Pancreas (tissue), 10 donors: ENCODE measurements at places on chromosomes 12 and 14.

DNA sequence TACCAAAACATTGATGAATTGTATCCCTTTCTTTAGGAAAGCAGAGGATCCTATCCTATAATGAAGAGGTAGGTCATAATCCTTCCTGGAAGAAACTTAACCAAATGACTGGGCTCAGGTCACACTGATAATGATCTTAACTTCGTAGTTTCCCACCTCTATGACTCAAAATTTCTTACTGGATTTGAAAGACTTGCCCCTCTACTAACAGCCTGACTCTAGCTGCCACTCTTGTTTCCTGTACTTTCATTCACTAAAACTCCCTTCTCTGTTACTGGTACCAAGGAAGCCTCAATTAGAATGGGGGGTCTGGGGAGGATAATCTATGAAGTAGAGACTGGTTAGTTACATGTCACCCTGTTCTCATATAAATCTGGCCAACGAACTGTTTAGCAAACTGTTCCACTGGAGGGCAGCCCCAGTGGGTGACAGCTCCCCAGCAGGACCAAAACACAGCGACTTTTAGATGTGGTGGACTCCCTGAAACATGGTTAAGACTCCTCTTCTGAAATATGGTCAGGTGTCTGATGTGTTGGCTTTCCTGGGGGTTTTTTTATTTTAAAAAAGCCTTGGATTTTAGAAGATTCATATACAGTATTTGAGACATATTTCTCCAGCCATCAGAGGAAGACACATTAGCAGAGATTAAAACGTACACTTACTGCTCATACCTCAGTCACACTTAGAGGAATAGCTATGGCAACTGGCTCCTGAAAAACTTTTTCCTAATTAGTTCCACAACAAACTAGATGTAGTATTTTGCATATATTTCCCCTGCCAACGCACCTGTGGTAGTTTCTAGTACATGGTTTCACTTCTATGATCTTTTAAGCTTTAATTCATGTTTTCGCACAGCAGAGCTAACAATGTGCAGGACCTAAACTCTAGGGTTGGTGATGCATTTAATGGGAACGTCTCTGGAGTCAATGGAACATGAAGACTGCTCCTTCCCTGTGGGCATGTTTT lies 72.3 kb downstream of the ACADS start:
- DNase-seq = no peak

DNA sequence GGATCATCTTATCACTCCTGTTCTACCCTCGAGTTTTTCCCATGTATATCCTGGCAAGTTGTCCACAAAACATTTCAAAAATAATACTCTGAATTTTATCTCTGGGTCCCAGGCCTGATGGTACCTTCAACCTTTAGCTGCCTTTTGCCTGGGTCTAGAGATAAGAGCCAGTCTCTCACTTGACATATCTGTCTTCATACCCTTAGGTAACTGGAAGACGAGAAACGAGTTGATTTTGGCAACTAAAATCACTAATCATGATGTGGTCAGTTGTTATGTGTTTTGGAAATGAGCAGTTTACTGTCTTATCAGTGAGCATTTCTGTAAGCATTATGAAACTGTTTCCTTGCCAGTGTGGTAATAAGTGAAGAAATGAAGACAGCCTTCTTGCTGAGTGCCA lies 6.3 kb downstream of the RNF10 start:
- no peak for DNase-seq

GRCh38 chr14:98131406-98131805 lies 1140.6 kb downstream of the BCL11B start:
- DNase-seq = no peak

DNA sequence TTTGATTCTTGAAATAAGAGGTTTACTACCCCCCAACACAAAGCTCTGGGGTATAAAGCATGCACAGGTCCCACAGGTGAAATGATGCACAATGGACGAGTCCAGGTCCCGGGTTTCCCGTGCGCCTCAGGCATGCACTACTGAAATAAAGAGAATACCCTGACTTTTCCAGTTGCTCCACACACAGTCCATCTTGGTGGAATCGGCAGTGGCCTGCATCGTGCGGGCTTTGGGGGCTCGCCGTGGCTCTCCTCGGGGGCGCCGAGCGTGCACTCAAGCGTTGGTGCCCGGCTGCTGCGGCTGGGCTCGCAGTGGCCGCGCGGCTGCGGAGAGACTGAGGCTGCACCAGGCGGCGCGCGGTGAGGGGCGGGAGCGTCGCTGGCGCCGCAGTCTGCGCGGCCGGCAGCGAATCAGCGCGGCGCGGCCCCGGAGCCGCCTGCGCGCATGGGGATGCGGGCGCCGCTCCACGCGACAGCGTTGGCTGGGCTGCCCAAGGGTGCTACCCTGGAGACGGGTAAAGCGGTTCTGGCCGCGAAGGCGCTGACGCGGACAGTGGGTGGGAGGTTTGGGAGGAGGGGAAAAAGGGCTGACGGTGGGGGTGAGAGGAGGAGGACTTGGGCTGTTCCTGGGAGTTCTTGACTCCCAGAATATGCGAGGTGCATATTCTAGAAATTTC lies 53.8 kb upstream of the CCDC175 start:
- DNase-seq = no peak

DNA sequence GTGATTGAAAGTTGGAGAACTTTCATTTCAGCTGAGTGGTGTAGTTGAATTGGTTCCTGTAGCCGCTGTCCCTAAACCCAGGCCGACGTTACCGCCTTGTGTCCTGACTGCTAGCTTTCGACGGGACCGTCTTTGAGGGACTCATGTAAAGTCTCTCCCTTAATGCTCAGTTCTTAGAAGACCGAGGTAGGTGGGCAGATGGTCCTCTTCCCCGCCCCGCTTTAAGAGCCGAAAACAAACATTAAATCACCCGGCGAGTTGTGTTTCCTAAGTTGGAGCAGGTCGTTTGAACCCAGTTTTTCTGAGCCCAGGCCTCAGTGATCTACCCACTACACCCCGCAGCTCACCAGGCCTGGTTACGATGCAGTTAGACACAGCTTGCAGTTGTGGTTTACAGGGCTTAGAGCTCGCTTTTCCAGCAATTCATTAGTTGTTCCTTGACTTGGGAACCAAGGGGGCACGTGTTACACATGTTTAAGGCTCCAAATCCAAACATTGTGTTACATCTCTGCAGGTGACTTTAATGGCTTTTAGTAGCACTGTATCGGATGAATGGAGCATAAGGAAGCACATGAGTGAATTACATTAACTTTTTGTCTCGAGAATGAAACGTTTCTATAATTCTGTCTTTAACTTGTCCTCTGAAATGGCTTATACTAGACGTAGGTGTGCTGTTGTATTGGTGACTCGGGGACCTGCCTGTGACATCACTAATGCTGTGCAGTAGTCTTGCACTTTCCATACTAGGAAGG lies 790 bp downstream of the NEDD1 start:
- DNase-seq = no peak

- DNase-seq = peak; percentile 65
These were observed at the start of gene PTPN6 for GRCh38 chr12:6950811-6951540. Gene PTPN6 (plus strand): TSS chr12:6951356. CDS start chr12:6951513, 157 bp downstream.

- DNase-seq = no peak
These were observed 49.3 kb upstream of the ETV6 start for GRCh38 chr12:11600199-11600598.

GRCh38 chr14:36505181-36505815 lies 14.7 kb downstream of the NKX2-1 start:
- no peak for DNase-seq

DNA sequence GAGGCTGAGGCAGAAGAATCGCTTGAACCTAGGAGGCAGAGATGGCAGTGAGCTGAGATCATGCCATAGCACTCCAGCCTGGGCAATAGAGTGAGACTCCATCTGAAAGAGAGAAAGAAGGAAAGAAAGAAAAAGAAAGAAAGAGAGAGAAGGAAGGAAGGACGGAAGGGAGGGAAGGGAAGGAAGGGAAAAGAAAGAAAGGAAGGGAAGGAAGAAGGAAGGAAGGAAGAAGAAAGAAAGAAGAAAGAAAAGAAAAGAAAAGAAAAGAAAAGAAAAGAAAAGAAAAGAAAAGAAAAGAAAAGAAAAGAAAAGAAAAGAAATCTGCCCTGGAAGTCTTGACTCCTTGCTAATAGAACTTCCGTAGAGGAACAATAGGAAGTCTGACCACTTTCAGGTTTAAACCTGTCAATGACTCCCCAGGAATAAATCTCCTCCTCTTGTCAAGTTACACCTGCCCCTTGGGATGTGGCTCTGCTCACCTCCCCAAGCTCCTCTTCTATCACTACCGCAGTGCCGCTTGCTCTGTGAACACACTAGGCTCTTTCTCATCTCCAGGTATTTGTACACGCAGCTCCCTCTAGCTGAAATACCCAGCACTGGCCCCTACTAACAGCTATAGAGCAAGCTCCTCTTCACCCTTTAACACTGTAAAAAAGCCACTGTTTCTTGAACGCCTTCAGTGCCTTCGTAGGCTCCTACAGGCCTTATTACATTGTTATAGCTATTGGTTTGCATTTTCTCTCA lies 773.1 kb upstream of the TBX3 start:
- DNase-seq = no peak

GRCh38 chr12:65748332-65748731 lies 76.0 kb upstream of the HMGA2 start:
- DNase-seq = no peak

GRCh38 chr14:55580470-55581341 lies 699 bp downstream of the KTN1 start:
- DNase-seq = peak; percentile 27

DNA sequence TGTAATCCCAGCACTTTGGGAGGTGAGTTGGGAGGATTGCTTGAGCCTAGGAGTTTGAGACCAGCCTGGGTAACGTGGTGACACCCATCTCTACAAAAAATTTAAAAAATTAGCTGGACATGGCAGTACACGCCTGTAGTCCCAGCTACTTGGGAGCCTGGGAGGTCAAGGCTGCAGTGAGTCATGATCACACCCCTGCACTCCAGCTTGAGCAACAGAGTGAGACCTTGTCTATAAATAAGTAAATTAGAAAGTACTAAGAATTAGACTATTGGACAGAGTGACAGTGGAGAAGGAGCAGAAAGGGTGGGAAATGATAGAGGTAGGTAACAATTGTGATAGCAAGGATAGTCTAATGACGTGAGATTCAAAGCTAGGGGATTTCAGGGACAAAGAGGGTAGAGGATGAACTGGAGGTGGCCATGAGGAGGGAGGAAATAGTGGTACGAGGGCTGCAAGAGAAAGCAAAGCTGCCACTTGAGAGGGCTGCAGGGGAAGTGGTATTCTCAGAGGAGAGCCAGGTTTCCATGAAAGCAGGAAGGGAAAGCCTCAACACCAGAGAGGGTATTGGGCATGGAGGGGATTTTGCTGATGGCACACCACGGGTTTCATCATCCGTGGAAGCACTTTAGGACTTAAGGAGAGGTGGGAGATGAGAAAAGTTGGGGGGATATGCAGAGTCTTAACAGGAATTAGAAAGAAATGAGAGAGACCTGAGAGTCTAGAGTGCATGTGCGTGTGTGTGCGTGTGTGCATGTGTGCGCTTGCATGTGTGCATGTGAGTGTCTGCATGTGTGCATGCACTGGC lies 85.6 kb downstream of the SYNE2 start:
- no peak for DNase-seq

GRCh38 chr12:109359131-109359690 lies 11.5 kb downstream of the MYO1H start:
- no peak for DNase-seq

DNA sequence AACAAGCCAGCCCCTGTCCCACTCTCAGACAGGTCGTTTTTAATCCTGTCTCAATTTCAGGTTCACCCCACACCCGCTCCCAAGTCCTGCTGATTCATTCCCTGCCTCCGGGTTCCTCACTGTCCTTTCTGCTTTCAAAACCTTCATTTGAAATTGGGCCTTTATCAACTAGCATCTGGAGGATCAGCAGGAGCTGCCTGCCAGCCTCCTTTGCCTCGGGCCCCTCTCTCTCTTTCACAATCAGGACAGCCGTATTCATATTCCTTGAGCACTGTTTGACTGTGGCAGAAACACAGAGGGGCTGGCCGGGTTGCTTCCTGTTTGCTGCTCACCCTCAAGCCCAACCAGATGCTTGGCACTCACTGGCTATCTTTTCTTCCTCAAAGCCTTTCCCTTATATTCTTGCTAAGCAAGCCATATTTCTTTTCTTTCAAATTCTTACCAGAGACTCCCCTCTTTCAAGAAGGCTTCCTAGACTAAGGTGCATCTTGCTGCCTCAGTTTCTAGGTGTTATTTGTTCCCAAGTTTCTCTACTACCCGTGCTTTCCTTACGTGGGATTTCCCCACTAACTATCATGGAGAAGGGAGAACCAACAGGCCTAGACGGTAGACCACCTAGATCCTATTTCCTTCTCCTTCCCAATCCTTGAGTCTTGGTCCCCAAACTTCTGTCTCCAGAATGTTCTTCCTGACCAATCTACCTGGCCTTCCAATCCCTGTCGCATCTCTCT lies 3.0 kb downstream of the GALNT6 start:
- DNase-seq = no peak

DNA sequence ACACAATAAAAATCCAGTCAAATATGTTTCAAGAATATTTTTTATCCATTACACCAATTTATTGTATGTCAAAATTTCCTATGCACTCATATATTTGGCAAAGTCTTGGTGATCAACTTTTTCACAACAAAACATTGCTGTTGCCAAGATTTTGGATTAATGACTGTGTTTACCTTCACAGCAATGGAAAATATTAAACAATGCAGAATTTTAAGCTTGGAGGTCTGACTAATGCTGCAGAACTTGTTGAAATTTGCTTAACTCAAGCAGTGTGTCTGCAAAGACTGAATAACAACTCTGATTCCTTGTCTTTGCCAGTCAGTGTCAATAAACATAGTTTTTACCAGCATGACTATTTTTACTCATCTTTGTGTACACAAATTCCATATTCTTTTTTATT lies 336.4 kb downstream of the CCER1 start:
- no peak for DNase-seq

- DNase-seq = no peak
These were observed 225.7 kb downstream of the PHLDA1 start for GRCh38 chr12:75805905-75806304.

GRCh38 chr12:15846887-15847286 lies 35.3 kb upstream of the STRAP start:
- DNase-seq = no peak

DNA sequence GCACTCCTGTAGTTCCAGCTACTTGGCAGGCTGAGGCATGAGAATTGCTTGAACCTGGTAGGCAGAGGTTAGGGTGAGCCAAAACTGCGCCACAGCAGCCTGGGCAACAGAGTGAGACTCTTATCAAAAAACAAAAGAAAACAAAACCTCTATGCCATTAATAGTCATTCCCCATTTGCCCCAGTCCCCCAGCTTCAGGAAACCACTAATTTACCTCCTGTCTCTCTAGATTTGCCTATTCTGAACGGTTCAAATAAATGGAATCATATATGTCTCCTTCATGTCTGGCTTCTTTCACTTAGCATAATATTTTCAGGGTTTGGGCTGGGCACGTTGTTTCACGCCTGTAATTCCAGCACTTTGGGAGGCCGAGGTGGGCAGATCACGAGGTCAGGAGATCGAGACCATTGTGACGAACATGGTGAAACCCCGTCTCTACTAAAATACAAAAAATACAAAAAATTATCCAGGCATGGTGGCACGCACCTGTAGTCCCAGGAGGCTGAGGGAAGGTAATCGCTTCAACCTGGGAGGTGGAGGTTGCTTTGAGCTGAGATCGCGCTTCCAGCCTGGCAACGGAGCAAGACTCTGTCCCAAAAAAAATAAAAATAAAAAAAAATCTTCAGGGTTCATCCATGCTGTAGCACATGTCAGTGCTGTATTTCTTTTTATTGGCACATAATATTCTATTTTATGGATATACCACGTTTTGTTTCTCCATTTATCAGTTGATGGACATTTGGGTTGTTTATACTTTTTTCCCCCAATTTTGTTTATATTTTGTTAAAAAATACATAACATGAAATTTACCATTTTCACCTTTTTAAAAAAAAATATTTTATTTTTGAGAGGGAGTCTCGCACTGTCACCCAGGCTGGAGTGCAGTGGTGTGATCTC lies 31.9 kb downstream of the KNTC1 start:
- no peak for DNase-seq
